ENCODE measurements at places on chromosomes 6 and 20. TPM values are rescaled to one million over a fixed set of nuclear protein-coding genes. Genes with fewer than 3 reads are reported as not detected.

DNA sequence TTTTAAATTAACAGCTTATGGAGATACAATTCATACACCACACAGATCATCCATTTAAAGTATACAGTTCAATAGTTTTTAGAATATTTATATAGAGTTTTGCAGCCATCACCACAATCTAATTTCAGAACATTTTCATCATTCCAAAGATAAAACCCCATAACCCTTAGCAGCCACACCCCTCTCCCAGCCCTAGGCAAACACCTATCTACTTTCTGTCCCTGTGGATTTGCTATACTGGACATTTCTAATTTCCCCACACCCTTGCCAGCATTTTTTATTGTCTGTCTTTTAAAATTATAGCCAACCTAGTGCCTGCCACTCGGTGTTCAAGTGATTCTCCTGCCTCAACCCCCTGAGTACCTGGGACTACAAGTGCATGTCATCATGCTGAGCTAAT is 23.0 kb upstream of the AKAP7 start:
- H3K4me3 ChIP-seq = no peak overlapping the region
- no peaks in the 10 kb centered on the region for H3K4me1 ChIP-seq
- no peaks in the 10 kb centered on the region for H3K36me3 ChIP-seq
- no peaks in the 10 kb centered on the region for H3K27me3 ChIP-seq
- DNase-seq = no peak
- H3K27ac ChIP-seq = no peak overlapping the region

GRCh38 chr6:7546896-7547295 is 5.4 kb downstream of the DSP start:
- H3K4me1 ChIP-seq = no peaks in the 10 kb centered on the region
- no peak for DNase-seq
- H3K4me3 ChIP-seq = no peak overlapping the region
- H3K27ac ChIP-seq = no peak overlapping the region
- no peaks in the 10 kb centered on the region for H3K36me3 ChIP-seq

- peak overlapping the region; percentile 79 for H3K27ac ChIP-seq
- H3K27me3 ChIP-seq = no peaks in the 10 kb centered on the region
- no peak overlapping the region for H3K4me3 ChIP-seq
- peaks cover 11% of the 10 kb centered on the region for H3K4me1 ChIP-seq
- no peaks in the 10 kb centered on the region for H3K36me3 ChIP-seq
Observed at GRCh38 chr6:43800746-43801494, 30.9 kb downstream of the VEGFA start.

- peak overlapping the region; percentile 14 for H3K27ac ChIP-seq
- H3K27me3 ChIP-seq = no peaks in the 10 kb centered on the region
- no peaks in the 10 kb centered on the region for H3K4me1 ChIP-seq
- peaks cover 9% of the 10 kb centered on the region for H3K36me3 ChIP-seq
- no peak overlapping the region for H3K4me3 ChIP-seq
Observed at GRCh38 chr6:111468329-111469012, 14.5 kb downstream of the REV3L start.

GRCh38 chr6:8844968-8845367 is 409.6 kb upstream of the SLC35B3 start:
- H3K27ac ChIP-seq = no peak overlapping the region
- H3K4me1 ChIP-seq = no peaks in the 10 kb centered on the region
- H3K36me3 ChIP-seq = no peaks in the 10 kb centered on the region

DNA sequence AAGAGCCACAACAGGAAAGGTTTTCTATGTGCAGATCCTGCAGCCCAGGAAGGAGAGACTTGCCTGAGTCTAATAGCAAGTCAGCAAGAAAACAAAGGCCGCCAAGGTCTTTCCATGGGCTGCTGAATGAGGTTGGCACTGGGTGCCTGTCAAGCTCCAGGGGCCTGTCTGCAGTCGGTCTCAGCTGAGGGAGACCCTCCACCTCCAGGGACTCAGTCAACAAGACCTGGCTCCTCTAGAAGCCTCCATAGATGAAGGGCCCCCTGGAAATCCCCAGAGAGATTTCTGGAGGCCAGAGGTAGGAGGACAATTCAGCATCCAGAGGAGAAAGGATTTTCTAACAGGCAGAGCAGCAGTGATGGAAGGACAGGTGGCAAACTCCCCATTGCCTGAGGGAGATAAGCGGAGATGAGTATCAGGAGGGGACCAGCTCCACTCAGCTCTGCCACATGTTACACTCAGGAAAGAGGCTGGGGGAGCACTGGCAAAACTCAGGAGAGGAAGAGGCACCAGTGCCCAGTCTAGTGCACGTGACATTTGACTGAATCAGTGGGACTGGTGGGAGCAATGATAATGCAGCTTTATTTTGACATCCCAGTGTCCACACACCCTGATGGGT is 33.5 kb upstream of the FKBP1A start:
- DNase-seq = no peak
- H3K4me3 ChIP-seq = no peak overlapping the region
- H3K4me1 ChIP-seq = no peaks in the 10 kb centered on the region
- no peaks in the 10 kb centered on the region for H3K36me3 ChIP-seq
- H3K27ac ChIP-seq = no peak overlapping the region
- H3K27me3 ChIP-seq = no peaks in the 10 kb centered on the region

DNA sequence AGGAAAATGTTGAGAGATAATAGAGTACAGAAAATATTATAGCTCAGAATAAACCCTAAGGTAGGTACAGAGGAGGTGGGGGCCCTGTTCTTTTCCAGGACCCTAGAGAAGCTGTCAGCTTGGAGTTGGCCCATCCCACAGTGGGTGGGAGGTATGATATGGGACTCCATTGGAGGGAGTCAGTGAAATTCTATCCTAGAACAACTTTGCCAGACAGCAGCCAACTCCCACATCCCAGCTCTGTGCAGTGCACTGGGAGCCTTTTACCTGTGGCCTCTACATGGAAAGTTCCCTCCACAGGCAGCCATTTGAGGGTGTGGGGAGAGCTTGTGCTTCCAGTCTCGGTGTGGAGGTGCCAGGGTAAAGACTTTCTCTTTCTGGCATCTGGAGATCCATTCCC is 36.8 kb upstream of the CLIC5 start:
- no peaks in the 10 kb centered on the region for H3K27me3 ChIP-seq
- H3K4me3 ChIP-seq = no peak overlapping the region
- peaks cover 19% of the 10 kb centered on the region for H3K4me1 ChIP-seq

- H3K4me1 ChIP-seq = no peaks in the 10 kb centered on the region
- no peak overlapping the region for H3K4me3 ChIP-seq
- no peak for DNase-seq
- H3K27ac ChIP-seq = no peak overlapping the region
- no peaks in the 10 kb centered on the region for H3K27me3 ChIP-seq
Observed at GRCh38 chr20:40435146-40435895, 253.7 kb downstream of the MAFB start.

DNA sequence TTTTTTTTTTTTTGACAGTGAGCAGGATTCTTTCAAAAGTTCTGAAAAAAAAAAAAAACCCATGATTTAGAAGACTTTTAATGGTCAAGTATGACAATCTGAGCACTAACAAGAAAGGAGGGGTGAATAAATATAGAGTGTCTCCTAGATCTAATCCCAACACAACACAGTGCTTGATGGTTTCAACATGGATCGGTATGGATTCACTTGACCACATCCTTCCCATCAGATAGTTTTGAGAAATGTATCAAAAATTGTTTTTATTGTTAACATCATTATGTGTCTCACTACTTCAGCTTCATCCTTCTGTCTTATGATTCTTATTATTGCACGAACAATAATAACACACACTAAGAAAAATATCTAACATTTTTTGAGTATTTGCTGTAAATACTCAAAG is 21.0 kb downstream of the KIF13A start:
- DNase-seq = no peak
- no peaks in the 10 kb centered on the region for H3K36me3 ChIP-seq
- H3K4me3 ChIP-seq = no peak overlapping the region
- no peaks in the 10 kb centered on the region for H3K27me3 ChIP-seq

- H3K27ac ChIP-seq = peak overlapping the region; percentile 71
- no peaks in the 10 kb centered on the region for H3K27me3 ChIP-seq
- DNase-seq = peak; percentile 44
- H3K4me1 ChIP-seq = peaks cover 39% of the 10 kb centered on the region
- no peak overlapping the region for H3K4me3 ChIP-seq
Observed at GRCh38 chr20:36497856-36498255, 43.5 kb upstream of the MYL9 start.

DNA sequence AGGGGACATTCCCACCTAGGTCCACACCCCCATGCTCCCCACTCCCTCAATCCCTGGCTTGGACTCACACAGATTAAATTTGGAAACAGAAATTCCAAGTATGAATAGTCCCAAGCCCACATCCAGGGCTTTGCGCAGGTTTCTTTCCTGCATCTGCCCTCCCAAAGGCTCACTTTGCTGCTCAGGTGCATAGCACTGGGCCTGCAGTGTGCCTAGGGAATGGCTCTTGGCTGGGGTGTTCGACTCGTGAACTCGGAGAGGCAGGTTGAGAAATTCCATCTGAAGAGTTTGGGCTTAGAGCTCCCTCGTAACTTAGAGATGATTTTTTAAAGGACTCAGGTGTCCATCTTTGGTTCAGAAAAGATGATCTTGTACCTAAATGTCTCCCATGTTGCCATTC is 14.8 kb upstream of the SF3B5 start:
- no peak overlapping the region for H3K4me3 ChIP-seq
- no peaks in the 10 kb centered on the region for H3K4me1 ChIP-seq
- DNase-seq = no peak
- no peaks in the 10 kb centered on the region for H3K36me3 ChIP-seq
- no peaks in the 10 kb centered on the region for H3K27me3 ChIP-seq
- no peak overlapping the region for H3K27ac ChIP-seq

DNA sequence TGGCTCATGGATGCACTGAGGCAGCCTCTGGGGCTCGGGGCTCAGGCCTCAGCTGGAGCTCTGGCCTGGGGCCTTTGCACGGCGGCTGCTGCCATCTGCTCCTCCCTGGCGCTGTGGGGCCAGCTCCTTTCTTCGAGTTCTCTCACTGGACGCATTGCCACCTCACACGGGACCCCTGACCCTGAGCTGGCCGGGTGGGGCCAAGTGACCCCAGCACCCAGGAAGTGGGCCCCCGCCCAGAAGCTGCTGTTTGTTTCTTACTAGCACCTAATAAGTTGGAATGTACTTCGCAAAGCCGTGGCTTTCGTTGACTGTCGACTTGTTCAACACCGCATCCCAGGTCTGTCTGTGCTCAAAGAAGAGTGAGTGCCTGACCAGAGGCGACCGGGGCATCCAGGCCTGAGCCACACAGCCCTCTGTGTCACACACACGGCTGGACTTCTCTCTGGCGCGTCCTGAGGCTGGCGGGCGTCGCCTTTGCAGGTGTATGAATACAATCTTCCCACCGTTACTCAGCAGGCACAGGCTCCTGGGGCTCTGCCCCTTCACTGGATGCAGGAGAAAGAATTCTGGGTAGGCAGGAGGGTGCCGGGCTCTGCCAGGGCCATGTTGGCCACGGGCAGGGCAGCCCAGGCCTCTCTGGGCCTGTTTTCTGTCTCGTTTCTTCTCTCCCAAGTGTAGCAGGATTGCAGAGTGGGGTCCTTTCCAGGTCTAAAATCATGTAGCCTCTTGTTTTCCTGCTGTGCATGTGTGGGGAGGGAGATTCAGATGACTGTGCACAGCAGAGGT is 112.9 kb downstream of the DLL1 start:
- H3K36me3 ChIP-seq = no peaks in the 10 kb centered on the region
- H3K27me3 ChIP-seq = no peaks in the 10 kb centered on the region

DNA sequence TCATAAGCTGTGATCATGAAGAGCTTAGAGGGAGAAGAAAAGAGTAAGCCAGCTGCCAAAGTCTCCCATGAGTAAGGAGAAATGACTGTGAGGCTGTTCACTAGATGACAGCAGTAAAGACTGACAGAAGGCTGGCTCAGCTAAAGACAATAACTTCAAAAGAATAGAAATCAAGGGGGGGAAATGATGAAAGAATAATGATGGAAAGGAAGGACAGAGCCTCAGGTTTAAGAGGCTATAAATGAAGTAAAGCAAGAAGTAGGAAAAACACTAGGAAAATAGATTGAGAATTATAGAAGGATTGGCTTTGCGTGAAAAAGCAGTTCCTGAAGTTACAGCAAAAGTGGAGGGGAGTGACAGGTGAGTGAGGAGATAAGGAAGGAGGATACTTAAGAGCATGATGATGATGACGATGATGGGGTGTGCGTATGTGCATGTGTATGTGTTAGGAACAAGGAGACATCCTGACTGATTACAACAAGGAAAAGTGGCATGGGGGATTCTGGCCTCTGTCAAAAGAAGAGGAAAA is 48.2 kb downstream of the HBS1L start:
- no peak overlapping the region for H3K27ac ChIP-seq
- no peaks in the 10 kb centered on the region for H3K27me3 ChIP-seq
- no peaks in the 10 kb centered on the region for H3K4me1 ChIP-seq
- DNase-seq = no peak
- no peak overlapping the region for H3K4me3 ChIP-seq

- no peak overlapping the region for H3K4me3 ChIP-seq
- no peaks in the 10 kb centered on the region for H3K27me3 ChIP-seq
Observed at GRCh38 chr6:4256969-4257368, 121.6 kb upstream of the ECI2 start.

- H3K27ac ChIP-seq = no peak overlapping the region
- H3K4me3 ChIP-seq = no peak overlapping the region
- H3K27me3 ChIP-seq = no peaks in the 10 kb centered on the region
- no peaks in the 10 kb centered on the region for H3K36me3 ChIP-seq
- DNase-seq = no peak
Observed at GRCh38 chr6:53133961-53134360, 14.7 kb downstream of the GCM1 start.

GRCh38 chr20:48129345-48129942 is 344.2 kb upstream of the SULF2 start:
- peaks cover 5% of the 10 kb centered on the region for H3K27me3 ChIP-seq
- no peak overlapping the region for H3K4me3 ChIP-seq
- H3K27ac ChIP-seq = no peak overlapping the region
- H3K4me1 ChIP-seq = peaks cover 6% of the 10 kb centered on the region
- DNase-seq = no peak

GRCh38 chr20:62828511-62829230 is 11.8 kb downstream of the COL9A3 start:
- no peak overlapping the region for H3K27ac ChIP-seq
- no peaks in the 10 kb centered on the region for H3K27me3 ChIP-seq
- peaks cover 10% of the 10 kb centered on the region for H3K4me1 ChIP-seq

GRCh38 chr20:5260889-5261288 is 55.9 kb downstream of the PROKR2 start:
- no peak for DNase-seq
- H3K27ac ChIP-seq = no peak overlapping the region
- no peaks in the 10 kb centered on the region for H3K4me1 ChIP-seq
- no peaks in the 10 kb centered on the region for H3K27me3 ChIP-seq
- no peak overlapping the region for H3K4me3 ChIP-seq
- H3K36me3 ChIP-seq = no peaks in the 10 kb centered on the region

DNA sequence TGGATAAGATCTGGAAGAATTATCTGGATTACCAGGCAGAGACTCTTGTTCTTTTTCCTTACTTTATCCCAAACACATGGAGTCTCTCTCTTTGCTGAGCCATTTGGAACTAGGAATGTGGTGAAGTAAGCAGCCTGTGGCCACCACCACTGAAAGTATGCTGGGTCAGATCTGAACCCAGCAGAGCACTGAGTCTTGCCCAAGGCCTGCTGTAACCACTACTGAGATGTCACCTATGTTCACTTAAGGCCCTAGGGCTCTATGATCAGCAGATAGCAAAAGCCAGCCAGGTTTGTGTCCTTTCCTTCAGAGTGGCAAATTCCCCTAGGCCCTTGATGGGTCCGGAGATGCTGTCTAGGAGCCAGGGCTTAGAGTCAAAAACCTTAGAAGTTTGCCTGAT is 103.3 kb upstream of the PLN start:
- no peaks in the 10 kb centered on the region for H3K4me1 ChIP-seq
- no peak overlapping the region for H3K4me3 ChIP-seq
- H3K36me3 ChIP-seq = no peaks in the 10 kb centered on the region
- no peaks in the 10 kb centered on the region for H3K27me3 ChIP-seq
- DNase-seq = no peak

The ACOT8 gene
- total RNA-seq = 27.0 TPM

The PIM1 gene
- total RNA-seq = 7.0 TPM

The EYA2 gene
- total RNA-seq = 1.6 TPM

The HBS1L gene
- total RNA-seq = 98.5 TPM

The MAP7 gene
- 1.9 TPM for total RNA-seq

All from heart left ventricle (tissue), 16 donors.